ENCODE measurements at places on chromosomes 2 and 18. TPM values are rescaled to one million over a fixed set of nuclear protein-coding genes. Genes with fewer than 3 reads are reported as not detected.

LRRC30 gene
- total RNA-seq = not detected

DNA sequence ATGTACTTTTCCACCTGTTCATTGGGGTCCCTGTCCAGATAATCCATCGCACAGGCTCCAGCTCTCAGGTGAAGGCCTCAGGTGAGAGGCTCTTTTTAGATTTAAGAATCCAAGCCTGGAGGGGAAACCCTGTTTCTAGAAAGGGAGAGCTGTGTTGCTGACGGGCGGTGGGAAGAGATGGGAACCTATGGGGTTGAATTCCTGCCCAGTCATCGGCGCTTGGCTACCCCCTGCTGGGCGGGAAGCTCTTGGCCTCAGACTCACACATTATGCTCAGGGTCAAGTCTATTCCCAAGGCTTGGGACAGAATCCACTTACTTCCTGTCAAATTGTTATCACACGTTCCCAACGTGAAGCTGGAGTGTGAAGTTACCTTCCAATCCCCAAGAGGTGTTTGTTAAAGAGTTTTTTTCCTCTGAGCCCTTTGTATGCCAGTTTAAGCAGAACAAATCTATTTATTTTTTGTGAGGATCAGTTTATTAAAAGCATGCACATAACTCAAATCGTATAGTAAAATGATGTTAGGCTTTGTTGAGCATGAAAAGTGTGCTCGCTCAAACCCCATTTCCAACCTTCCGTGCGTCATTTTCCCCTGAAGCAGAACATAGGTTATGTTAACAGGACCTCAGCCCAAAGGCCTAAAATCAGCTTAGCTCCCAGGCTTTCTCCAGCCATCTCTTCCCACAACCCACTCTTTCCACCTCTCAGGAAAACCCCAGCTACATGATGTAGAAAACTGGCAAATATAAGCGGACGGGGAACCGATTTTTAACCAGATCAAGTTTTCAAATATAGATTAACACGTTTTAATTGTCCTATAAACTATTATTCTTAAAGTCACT, 181.7 kb upstream of the ETAA1 start:
- no peak overlapping the region for H3K4me3 ChIP-seq
- peak overlapping the region; percentile 75 for H3K27ac ChIP-seq
- peaks cover 31% of the 10 kb centered on the region for H3K4me1 ChIP-seq
- DNase-seq = peak; percentile 52
- no peaks in the 10 kb centered on the region for H3K27me3 ChIP-seq

DNA sequence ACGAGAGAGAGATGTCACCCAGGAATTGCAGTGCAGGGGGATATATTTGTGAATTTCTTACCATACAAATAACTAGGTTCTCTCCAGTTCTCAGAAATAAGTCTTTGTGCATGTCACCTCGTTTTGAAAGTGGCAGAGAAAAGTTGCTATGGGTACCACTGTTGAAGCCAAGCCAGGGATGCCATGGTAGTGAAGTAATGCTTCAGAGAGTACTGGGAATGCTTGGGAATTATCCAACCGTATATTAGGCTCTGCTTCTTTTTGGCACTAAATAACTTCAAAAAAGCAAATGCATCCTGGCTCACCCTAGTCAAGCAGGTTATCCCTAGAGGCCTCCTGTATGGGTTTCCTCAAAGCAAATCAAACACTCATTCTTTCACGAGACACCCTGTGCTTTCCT, 50.7 kb upstream of the DDX18 start:
- H3K4me1 ChIP-seq = peaks cover 3% of the 10 kb centered on the region
- no peaks in the 10 kb centered on the region for H3K36me3 ChIP-seq
- no peaks in the 10 kb centered on the region for H3K27me3 ChIP-seq
- H3K27ac ChIP-seq = no peak overlapping the region

DNA sequence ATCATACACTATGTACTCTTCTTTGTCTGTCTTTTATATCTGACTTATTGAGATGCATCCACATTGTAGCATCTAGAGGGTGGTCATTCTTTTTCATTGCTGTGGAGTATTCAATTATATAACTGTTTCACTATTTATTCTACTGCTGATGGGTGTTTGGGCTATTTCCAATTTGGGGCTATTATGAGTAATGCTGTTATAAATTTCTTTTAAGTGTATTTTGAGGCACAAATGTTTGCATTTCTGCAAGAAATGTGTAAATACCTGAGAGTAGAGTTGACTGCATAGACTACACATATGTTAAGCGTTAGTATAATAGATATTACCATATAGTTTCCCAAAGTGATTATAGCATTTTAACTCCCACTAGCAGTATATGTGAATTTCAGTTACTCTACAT, 26.9 kb upstream of the PPP1R1C start:
- no peaks in the 10 kb centered on the region for H3K27me3 ChIP-seq
- H3K4me3 ChIP-seq = no peak overlapping the region
- no peak for DNase-seq

MCEE gene
- total RNA-seq = not detected

DNA sequence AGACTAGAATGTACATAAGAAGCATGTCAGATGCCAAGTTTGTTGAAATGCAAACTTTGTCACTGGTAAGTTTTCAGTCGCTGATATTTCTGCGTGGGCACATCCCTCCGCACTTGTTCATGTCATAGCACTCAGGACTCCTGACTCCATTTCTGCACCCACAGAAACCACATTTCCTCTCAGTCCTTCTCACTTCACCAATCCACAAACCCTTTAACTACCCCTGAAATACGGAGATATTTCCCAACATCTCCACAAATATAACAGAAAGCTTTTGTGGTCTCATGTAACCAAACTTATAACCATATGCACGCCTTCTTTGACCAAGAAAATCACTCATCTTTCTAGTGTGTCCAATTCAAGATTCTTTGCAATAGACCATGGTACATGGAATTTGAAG, 276.9 kb upstream of the ERBB4 start:
- no peak overlapping the region for H3K4me3 ChIP-seq
- no peaks in the 10 kb centered on the region for H3K27me3 ChIP-seq
- H3K4me1 ChIP-seq = no peaks in the 10 kb centered on the region

CDC42EP3 gene
- total RNA-seq = 26.3 TPM

- H3K27ac ChIP-seq = no peak overlapping the region
- H3K4me3 ChIP-seq = no peak overlapping the region
- no peak for DNase-seq
- H3K4me1 ChIP-seq = peaks cover 8% of the 10 kb centered on the region
These were observed 54.6 kb downstream of the INHBB start for GRCh38 chr2:120400551-120400950.

GRCh38 chr2:43343573-43344304, 117.3 kb upstream of the ZFP36L2 start:
- DNase-seq = peak; percentile 92
- no peaks in the 10 kb centered on the region for H3K27me3 ChIP-seq
- H3K27ac ChIP-seq = peak overlapping the region; percentile 73
- no peaks in the 10 kb centered on the region for H3K36me3 ChIP-seq
- no peak overlapping the region for H3K4me3 ChIP-seq

DNA sequence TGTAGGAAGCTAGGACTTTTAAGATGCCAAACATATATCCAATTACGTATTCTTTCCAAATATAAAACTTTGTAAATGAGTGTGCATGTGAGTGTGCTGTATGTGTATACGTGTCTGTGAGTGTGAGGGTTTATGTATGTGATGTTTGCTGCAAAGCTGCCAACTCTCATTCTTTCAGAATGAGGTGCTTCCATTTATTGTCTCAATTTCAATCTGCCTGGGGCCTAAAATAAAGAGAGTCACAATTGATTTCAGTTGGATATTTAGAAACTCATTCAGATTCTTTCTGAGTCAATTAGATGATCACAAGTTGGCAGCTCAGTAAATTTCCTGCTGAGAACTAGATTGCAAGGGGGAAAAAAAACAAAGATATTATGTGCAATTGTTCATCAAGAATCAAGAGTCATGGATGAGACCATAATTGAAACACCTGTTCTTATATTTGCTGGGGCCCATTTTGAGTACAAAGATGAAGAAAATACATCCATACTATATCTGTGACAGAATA, 621.2 kb upstream of the ACVR2A start:
- no peaks in the 10 kb centered on the region for H3K4me1 ChIP-seq
- no peak overlapping the region for H3K4me3 ChIP-seq
- no peaks in the 10 kb centered on the region for H3K36me3 ChIP-seq
- no peaks in the 10 kb centered on the region for H3K27me3 ChIP-seq

DNA sequence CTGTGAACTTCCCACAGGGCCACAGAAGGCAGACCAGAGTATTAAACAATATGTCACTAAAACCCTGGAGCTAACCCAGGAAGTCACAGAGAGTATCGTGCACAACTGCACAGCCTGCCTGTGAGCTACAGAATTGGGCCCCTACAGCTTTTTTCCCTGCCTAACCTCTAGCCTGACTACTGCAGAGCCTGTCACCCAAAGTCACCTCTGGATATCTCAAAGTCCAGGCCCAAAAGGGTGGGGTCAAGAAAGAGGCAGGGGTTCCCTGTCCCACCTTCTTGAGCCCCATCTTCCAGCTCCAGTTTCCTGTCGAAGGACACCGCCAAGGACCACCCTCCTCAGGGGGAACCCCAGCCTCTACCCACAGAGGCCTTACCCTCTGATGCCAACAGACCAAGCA, 13.5 kb downstream of the GAD1 start:
- H3K4me1 ChIP-seq = no peaks in the 10 kb centered on the region
- no peak overlapping the region for H3K4me3 ChIP-seq
- H3K36me3 ChIP-seq = no peaks in the 10 kb centered on the region
- H3K27ac ChIP-seq = no peak overlapping the region
- peaks cover 6% of the 10 kb centered on the region for H3K27me3 ChIP-seq

DNA sequence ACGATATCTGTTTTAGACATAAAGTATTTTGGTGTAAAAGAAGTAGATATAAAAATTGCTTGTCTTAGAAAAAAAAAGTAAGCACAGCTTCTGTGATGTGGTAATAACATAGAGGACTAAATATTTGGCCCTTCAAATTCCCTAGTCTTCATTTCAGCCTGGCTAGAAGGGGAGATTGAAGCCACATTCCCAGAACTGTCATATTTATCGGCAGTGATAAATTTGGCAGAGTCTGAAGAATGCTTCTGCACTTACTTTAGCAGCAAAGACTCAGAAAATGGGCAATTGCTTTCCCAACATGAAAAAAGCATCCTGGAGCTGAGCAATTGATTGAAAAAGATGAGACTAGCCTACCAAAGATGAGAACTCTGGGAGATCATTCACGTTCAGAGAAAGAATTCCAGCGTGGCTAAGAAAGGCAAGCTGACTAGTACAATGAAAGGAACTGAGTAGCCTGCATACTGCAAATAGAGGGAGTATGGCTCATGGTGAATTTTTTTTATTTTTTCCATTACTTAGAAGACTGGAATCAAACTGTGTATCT, 278.7 kb upstream of the KLHL29 start:
- no peaks in the 10 kb centered on the region for H3K27me3 ChIP-seq
- H3K36me3 ChIP-seq = no peaks in the 10 kb centered on the region
- DNase-seq = peak; percentile 26
- H3K27ac ChIP-seq = no peak overlapping the region

DNA sequence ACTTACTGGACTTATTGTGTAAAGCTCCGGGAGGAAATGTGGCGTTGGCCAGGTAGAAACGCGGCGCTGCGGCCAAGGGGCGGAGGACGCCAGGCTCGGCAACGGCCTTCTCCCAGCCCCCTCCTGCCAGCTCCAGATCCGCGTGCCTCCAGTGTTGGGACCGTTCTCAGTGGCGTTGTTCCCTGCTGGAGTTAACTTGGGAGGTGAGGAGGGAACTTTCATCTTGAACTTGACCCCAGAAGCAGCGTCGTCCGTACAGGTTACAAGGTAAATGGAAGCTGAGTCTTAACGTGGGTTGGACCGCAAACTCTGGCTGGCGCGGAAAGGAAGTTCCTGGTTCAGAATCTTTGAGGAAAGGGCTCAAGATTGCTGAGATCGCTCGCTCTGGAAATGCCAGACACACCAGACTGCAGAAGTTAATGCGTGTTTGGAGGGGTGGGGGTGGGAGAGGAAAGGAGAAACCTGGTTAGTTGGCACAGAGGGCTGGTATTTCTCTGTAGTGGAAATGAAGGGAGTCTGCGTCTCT, 1.3 kb downstream of the TANC1 start:
- H3K27me3 ChIP-seq = peaks cover 15% of the 10 kb centered on the region
- H3K4me1 ChIP-seq = peaks cover 44% of the 10 kb centered on the region
- H3K36me3 ChIP-seq = no peaks in the 10 kb centered on the region
- H3K4me3 ChIP-seq = peak overlapping the region; percentile 62
- peak; percentile 75 for DNase-seq

DNA sequence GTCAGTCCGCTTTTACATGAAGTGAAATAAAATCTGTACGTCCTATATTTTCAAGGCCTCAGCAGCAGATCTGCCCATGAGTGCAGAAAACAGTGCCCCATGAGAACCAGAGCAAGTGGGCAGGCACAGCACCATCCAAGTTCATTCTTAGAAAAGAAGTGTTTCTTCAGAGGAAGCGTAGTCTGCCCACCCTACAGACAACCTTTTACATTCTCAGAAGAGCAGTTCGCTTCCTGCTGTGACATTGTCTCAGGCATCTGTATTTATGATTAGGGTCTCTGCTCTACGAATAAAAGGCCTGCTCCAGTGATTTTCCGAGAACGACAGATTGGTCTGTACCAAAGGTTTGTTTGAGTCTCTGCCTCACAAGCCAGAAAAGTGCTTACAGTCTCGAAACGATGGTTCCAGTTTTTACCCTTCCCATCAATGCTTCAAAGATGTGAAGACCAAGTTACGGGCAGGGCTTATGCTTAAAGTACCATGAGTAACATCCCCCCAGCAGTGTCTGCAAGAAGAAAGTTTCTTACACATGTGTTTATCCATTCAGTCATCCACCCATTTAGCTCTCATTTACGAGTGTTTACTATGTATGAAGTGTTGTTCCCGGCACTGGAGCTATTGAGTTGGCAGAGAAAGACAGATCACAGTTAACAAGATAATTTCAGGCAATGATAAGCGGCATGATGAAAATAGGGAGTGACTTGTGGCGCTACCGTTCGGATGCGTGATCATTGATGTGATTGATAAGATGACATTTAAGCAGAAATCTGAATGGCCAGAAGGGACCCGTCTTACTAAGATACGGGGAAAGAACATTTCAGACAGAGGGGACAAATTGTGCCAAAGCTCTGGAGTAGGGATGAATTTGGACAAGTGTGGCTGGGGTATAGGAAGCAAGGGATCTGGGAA, 31.4 kb upstream of the CTLA4 start:
- H3K4me3 ChIP-seq = no peak overlapping the region
- no peaks in the 10 kb centered on the region for H3K27me3 ChIP-seq
- H3K27ac ChIP-seq = no peak overlapping the region
- H3K36me3 ChIP-seq = no peaks in the 10 kb centered on the region

FTCDNL1 gene
- total RNA-seq = not detected

DNA sequence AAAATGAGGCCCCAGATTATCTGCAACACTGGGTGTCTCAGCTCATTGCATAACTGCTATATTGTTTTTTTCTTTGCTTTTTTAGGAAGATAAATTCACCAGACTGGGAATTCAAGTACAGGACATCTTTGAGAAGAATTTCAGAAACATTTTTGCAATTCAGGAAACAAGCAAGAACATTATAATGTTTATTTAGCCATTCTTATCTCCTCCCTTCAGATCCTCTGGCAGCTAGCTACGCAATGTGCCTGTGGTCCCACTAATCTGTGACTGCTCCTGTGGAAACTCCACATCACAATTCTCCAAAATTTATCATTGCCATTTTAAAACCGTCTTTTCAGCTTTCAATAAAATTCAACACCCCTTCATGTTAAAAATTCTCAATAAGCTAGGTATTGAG, 126.8 kb downstream of the SP100 start:
- H3K27ac ChIP-seq = no peak overlapping the region
- no peaks in the 10 kb centered on the region for H3K4me1 ChIP-seq
- DNase-seq = no peak
- H3K36me3 ChIP-seq = peaks cover 46% of the 10 kb centered on the region
